ENCODE measurements at places on chromosomes 5 and 9.

DNA sequence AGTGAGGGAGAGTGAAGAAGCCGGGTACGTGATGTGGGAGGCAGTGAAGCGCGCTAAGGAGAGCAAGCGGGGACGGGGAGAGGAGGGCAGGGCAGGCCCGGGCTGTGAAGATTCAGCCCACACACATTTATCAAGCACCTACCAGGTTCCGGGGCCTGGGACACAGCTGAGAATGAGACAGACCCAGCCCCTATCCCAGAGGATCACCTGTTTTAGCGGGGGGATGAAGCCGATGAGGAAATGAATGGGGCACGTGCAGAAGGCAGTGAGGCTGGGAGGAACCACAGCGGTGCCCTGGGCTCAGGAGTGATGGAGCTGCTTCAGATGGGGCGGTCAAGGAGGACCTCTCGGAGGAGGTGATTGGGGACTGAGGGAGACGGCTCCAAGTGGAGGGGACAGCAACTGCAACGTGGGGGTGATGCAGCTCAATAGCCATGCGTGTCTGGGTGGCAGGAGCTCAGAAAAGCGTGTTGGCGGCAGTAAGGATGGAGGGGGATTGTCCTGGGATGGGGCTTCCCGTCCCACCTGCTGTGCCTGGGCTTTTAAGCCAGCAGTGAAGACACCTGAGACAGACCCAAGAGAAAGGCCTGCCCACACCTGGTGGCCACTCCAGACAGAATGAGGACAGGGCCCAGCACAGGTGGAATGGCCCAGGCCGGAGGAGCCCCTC is 77.5 kb upstream of the UNC5A start:
- DNase-seq: no peak

GRCh38 chr9:89797255-89797654 is 192.4 kb downstream of the GADD45G start:
- DNase-seq: no peak

GRCh38 chr9:131727795-131728545 is 11.9 kb downstream of the RAPGEF1 start:
- no peak for DNase-seq

GRCh38 chr5:150227606-150228273 is 37.9 kb downstream of the SLC6A7 start:
- no peak for DNase-seq

DNA sequence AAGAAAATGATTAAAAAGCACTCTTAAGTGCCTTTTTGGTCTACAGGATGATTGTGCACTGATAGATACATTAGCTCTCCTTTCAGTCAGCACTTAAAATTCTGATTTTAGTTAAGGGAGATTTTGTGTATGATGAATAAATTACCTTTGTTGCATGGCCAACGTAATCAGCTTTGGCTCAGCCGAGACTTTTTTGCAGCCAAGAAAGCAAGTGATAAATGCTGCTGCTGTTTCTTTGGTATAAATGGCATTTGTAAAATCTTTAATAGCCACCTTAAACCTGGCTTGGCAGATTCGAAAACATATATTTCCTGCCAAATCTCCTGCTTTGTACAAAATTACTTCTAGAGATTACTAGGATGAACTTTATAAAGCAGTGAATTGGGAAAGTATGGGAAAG is 147.7 kb downstream of the DCP2 start:
- no peak for DNase-seq

- no peak for DNase-seq
Observed at GRCh38 chr9:138120072-138120471, 242.5 kb downstream of the CACNA1B start.

GRCh38 chr9:130206579-130206978 is 34.4 kb downstream of the NCS1 start:
- no peak for DNase-seq

DNA sequence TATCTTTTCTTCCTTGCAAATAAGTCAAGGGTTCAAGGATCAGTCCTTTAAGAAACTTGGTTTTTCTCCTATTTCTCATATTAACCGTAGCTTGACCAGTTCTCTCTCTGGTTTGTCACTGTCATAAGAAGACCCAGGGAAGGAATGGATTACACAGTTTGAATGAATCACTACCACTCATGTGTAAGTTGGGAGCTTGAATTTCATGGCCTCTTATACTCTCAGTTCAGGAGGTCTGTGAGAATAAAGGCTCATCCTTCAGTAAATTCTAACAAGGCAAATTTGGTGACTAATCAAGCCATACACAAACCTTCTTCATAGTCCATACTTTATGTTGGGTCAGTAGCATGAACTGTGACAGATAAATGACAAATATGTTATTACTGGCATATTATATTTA is 323.1 kb upstream of the ACTBL2 start:
- DNase-seq: no peak

GRCh38 chr5:124961521-124961920 is 215.1 kb upstream of the ZNF608 start:
- no peak for DNase-seq

GRCh38 chr5:157554179-157555036 is 21.2 kb downstream of the ADAM19 start:
- no peak for DNase-seq

DNA sequence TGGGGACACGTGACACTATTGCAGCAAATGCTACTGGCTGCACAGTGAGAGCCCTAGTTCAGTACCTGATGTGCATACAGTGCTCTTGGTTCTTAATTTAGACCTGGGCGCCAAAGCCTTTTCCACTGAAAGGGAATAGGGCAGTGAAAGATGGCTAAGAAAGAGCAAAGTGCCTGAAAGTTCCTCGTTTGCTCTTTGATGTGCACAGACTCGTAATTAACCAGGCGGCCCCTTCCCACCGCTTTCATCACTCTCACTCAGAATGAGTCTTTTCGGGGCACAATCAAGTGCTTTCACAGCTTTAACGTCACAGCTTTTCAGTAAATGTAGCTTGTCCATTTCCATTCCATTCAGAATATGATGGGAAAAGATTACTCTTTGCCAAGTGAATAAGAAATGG is 116.6 kb upstream of the ADRA1B start:
- no peak for DNase-seq

All from activated CD4-positive, CD25-positive, alpha-beta regulatory T cell treated with anti-CD3 and anti-CD28 coated beads, Interleukin-2, amount 50 U/mL, for 72 hours (primary cell).